ENCODE measurements at places on chromosomes 1 and 21.

GRCh38 chr1:94974241-94974640 lies 47.3 kb upstream of the CNN3 start:
- DNase-seq = no peak

GRCh38 chr1:184386312-184387068 lies at the start of gene C1orf21:
Gene C1orf21, plus strand, starts transcription at chr1:184387029. Its CDS starts 90,481 bp downstream, at chr1:184477510.
- peak; percentile 82 for DNase-seq

DNA sequence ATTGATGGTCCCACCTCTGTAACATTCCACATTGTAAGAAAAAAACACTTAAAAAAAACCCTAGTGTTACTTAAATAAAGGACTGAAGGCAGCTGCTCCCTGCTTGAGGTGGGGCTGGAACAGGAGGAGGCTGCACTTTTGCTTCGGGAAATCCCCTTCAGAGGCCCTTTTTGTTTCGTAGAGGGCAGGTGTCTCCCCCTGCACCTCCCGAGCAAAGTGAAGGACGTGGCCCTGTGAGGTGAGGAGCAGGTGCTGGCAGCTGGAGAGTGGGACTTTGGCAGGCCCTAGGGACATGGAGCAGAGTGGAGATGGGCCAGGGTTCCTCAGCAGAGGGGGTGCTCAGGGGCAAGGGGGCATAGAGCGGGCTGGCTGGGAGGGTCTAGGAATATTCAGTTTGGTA lies 33.4 kb upstream of the WNT4 start:
- DNase-seq = peak; percentile 46

DNA sequence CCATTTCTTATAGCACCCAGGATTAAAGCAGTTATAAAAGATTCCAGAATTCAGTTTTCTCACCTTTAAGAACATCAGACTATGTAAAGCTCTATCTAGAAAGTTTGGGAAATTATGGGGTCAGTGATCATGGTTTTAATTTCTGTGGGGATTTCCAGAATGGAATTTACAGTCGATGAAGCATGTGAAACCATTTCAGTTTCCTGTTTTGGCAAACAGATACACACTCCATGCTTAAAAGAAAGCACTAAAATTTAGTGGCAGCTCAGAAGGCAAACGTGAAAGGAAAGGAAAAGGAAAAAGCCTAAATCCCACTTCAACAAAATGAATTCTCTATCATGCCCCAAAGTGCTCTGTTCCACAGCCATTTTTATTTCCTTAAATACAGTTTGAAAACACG lies 60.4 kb downstream of the FYB2 start:
- DNase-seq = no peak

DNA sequence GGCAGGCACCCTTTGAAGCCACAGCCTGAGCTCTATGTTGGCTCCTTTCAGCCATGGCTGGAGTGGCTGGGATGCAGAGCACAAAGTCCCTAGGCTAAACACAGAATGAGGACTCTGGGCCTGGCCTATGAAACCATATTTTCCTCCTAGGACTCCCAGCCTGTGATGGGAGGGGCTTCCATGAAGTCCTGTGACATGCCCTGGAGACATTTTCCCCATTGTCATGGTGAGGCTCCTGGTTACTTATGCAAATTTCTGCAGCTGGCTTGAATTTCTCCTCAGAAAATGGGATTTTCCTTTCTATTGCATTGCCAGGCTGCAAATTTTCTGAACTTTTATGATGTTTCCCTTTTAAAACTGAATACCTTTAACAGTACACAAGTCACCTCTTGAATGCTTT lies 61.3 kb downstream of the VCAM1 start:
- DNase-seq = no peak

DNA sequence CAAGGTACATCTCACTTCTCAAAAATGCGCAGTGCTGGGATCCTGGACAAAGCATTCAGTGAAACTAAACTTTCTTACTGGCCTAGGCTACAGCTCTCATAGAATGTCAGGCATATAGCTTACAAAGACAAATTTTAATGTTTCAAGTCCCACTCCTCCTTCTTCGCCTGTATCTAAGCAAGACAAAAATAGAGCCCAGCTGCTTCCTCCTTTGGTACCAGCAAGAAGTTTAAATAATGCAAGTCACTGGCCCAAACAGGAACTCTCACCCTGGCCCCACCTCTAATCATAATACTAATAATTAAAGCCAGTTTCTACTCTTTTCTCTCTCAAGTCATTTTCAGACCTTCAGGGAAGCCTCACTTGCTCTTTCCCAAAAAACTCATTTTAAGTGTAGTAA lies 1267.9 kb downstream of the MRPL39 start:
- no peak for DNase-seq

- DNase-seq = no peak
These were observed 79.8 kb downstream of the NFASC start for GRCh38 chr1:204950353-204951001.

All from activated naive CD8-positive, alpha-beta T cell treated with anti-CD3 and anti-CD28 coated beads for 36 hours (primary cell).